Immature natural killer cell (primary cell): ENCODE measurements at places on chromosomes 6 and 20.

GRCh38 chr6:15912505-15913400 lies 216.1 kb upstream of the MYLIP start:
- H3K4me3 ChIP-seq: peak overlapping the region; percentile 12
- no peaks in the 10 kb centered on the region for H3K36me3 ChIP-seq
- no peaks in the 10 kb centered on the region for H3K27me3 ChIP-seq
- H3K27ac ChIP-seq: no peak overlapping the region

GRCh38 chr20:46021361-46022359 lies 7.4 kb upstream of the SLC12A5 start:
- H3K4me1 ChIP-seq: peaks cover 28% of the 10 kb centered on the region
- DNase-seq: peak; percentile 45
- H3K36me3 ChIP-seq: no peaks in the 10 kb centered on the region
- peak overlapping the region; percentile 79 for H3K4me3 ChIP-seq
- H3K27ac ChIP-seq: no peak overlapping the region

- no peaks in the 10 kb centered on the region for H3K27me3 ChIP-seq
- peaks cover 74% of the 10 kb centered on the region for H3K4me1 ChIP-seq
- H3K4me3 ChIP-seq: no peak overlapping the region
- H3K36me3 ChIP-seq: no peaks in the 10 kb centered on the region
Measured at GRCh38 chr20:49706630-49707091, 7.0 kb downstream of the B4GALT5 start.

DNA sequence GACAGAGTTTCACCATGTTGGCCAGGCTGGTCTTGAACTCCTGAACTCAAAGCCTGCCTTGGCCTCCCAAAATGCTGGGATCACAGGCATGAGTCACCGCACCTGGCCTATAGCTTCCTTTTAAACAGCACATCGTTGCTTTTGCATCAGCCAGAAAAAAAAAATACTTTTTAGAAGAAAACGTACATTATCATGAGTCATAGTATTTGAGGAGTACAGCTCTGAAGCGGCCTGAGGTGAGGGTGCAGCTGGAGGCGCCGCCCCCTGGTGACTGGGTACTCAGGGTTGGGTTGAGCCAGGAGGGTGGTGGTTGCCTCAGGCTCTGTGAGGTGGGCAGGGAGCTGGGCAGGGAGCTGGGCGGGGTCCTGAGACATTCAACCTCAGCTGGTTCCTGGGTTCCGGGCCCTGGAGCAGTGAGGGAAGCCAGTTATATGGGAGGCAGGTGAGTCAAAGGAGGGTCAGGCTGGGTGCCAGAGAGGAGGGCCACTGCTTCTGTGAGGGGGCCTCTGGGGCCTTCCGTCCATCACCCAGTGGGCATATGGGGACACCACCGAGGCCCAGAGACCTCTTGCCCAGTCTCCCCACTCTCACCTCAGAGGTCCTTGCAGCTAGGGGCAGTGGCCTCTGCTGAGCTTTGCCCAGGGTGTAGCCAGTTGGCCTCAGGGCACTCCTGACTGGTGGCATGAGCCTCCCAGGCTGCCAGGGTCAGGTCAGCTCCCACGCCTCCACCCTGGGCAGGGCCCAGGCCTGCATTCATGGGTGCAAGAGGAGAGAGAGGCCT lies 11.7 kb upstream of the ID1 start:
- H3K27me3 ChIP-seq: peaks cover 6% of the 10 kb centered on the region
- H3K4me3 ChIP-seq: no peak overlapping the region
- peaks cover 9% of the 10 kb centered on the region for H3K4me1 ChIP-seq
- no peaks in the 10 kb centered on the region for H3K36me3 ChIP-seq
- DNase-seq: no peak
- H3K27ac ChIP-seq: no peak overlapping the region

- peak overlapping the region; percentile 79 for H3K4me3 ChIP-seq
- peaks cover under 1% of the 10 kb centered on the region for H3K36me3 ChIP-seq
- H3K27me3 ChIP-seq: no peaks in the 10 kb centered on the region
- H3K4me1 ChIP-seq: peaks cover 60% of the 10 kb centered on the region
Measured at GRCh38 chr20:3932277-3932676, 43.1 kb downstream of the PANK2 start.

DNA sequence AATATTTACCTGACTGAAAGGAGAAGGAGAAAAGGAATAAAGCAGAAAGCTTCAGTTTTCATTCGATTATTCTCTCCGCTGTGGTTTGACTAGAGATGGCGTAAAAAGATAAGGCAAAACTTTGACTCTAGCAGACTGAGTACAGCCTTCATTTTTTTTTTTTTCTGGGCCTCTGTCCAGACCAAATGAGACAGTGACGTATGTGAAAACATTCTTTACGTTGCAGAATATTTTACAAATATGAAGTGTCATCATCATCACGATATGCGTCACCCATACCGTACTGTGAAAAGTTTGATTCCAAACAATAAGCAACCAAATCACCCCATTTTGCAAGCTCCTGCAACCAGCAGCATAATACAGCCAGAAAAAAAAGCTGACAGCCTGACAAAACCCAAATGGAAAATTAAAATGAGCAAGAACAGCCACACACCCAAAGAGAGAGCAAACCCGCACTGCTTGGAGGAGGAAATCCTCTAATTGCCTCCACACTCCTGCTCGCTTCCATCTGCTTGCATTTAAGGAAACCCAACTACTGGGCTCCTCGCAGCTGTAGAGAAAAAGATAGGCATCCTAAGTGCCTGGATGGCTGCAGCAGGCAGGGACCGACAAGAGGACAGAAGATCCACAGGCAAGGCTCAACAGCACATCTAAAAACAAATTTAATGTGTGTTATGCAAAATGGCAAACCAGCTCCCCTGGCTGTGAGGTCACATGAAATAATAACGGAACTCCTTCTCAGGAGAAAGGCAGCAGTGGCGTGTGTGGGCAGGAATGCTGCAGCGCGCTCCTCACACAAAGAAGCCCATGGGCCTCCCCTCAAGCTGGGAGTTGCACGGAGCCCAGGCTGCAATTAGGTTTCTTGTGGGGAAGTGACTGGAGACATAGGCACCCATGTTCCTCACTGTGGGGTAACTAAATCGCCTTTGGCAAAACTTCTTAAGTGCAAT lies 113.1 kb downstream of the FYN start:
- H3K36me3 ChIP-seq: peaks cover 9% of the 10 kb centered on the region
- peak; percentile 93 for DNase-seq
- peak overlapping the region; percentile 91 for H3K4me3 ChIP-seq

- H3K36me3 ChIP-seq: no peaks in the 10 kb centered on the region
- no peak overlapping the region for H3K27ac ChIP-seq
- no peaks in the 10 kb centered on the region for H3K27me3 ChIP-seq
- no peak overlapping the region for H3K4me3 ChIP-seq
- H3K4me1 ChIP-seq: no peaks in the 10 kb centered on the region
Measured at GRCh38 chr6:48919555-48919954, 543.5 kb downstream of the MMUT start.

DNA sequence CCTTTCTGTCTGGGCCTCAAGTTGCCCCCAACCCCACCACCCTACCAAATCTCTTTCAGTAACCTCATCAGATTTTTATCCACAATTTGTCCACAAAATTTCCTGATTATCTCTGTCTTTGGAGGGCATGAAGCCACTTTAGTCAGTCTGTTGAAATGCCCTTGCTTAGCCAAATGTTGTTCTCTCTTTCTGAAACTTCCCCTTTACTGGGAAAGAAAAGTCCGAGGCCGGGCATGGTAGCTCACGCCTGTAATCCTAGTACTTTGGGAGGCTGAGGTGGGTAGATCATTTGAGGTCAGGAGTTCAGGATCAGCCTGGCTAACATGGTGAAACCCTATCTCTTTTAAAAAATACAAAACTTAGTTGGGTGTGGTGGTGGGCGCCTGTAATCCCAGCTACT lies 33.8 kb downstream of the TOMM6 start:
- H3K36me3 ChIP-seq: no peaks in the 10 kb centered on the region
- H3K27me3 ChIP-seq: no peaks in the 10 kb centered on the region
- no peak for DNase-seq

DNA sequence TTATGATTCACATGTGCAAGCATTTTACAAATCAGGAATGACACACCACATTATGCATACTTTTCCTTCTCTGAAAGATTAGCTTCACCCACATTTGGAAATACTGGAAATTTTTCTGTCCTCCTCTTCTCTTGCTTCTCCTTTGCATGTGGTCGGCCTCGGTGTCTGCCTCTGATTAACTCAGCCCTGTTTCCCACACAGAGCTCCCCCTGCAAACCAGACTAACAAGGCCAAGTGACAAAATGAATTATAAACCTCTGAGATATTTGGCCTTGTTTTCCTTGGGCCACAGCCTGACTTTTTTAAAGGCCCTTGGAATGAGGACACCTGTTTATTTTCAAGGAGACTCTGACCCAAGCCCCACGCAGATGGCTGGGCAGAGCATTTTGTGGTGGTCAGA lies 9.0 kb upstream of the CCN6 start:
- H3K4me3 ChIP-seq: no peak overlapping the region
- no peak for DNase-seq
- no peak overlapping the region for H3K27ac ChIP-seq
- H3K4me1 ChIP-seq: peaks cover 11% of the 10 kb centered on the region
- no peaks in the 10 kb centered on the region for H3K36me3 ChIP-seq

GRCh38 chr20:47296950-47297349 lies 59.5 kb downstream of the ZMYND8 start:
- peaks cover 10% of the 10 kb centered on the region for H3K4me1 ChIP-seq
- peaks cover 30% of the 10 kb centered on the region for H3K36me3 ChIP-seq
- H3K4me3 ChIP-seq: no peak overlapping the region

DNA sequence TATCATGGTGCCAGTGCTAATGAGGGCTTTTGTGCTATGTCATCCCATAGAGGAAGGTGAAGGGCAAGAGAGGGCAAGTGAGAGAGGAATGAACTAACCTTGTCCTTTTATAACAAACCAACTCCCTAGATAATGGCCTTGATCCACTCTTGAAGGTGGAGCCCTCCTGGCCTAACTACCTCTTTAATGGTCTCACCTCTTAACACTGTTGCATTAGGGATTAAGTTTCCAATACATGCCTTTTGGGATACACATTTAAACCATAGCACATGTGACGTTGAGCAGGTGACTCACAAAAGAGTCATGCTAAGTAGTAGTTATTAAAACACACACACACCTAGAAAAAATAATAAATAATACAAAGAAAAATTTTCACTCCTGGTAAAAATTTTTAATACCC lies 36.9 kb downstream of the CCN2 start:
- H3K36me3 ChIP-seq: no peaks in the 10 kb centered on the region
- no peak for DNase-seq
- H3K4me1 ChIP-seq: peaks cover 16% of the 10 kb centered on the region
- H3K27me3 ChIP-seq: peaks cover 19% of the 10 kb centered on the region
- no peak overlapping the region for H3K4me3 ChIP-seq
- no peak overlapping the region for H3K27ac ChIP-seq

DNA sequence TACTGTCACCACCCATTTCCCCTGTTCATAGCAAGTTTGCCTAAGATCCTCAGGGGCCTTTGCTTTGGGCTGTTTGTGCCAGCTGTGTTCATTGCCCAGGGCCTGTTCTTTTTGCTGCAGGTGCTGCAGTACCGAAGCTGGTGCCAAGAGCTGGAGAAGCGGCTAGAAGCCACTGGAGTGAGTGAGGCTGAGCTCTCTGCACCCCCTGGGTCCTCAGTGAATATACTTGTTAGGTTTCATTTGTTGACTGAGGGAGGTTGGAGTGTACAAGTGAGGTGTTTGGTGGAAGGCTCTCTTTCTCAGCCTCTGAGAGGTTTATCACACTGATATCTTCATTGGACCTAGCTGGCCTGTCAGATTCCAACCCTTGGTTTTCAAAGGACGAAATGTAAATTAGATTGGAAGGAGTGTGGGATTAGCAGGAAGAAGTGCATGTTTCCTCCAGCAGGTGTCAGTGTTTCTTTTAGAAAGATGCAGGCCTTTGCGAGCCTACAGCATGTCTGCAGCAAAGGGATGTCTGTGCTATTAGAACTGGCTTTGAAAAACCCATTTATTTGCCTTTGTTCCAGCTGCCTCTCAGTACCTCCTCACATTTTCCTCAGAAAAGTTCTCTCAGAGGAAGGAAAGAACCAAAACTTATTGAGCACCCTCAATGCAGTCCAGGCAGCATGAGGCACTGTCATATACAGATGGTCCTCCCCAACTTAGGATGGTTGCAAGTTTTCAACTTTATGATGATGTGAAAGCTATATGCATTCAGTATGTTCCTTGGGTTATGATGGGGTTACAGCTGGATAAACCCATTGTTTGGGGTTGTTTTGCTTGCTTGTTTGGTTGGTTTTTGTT lies 8.3 kb downstream of the CEP250 start:
- H3K4me1 ChIP-seq: peaks cover 6% of the 10 kb centered on the region
- no peak overlapping the region for H3K4me3 ChIP-seq
- DNase-seq: peak; percentile 70
- H3K36me3 ChIP-seq: no peaks in the 10 kb centered on the region
- H3K27me3 ChIP-seq: no peaks in the 10 kb centered on the region

- DNase-seq: peak; percentile 55
- H3K27me3 ChIP-seq: peaks cover 2% of the 10 kb centered on the region
- H3K4me3 ChIP-seq: peak overlapping the region; percentile 53
Measured at GRCh38 chr6:125918681-125919566, 37.6 kb upstream of the HINT3 start.

GRCh38 chr6:4316867-4317400 lies 181.6 kb upstream of the ECI2 start:
- H3K27ac ChIP-seq: no peak overlapping the region
- no peaks in the 10 kb centered on the region for H3K27me3 ChIP-seq
- DNase-seq: no peak
- H3K36me3 ChIP-seq: no peaks in the 10 kb centered on the region
- no peak overlapping the region for H3K4me3 ChIP-seq

GRCh38 chr20:53608456-53609452 lies 15.1 kb upstream of the ZNF217 start:
- H3K27me3 ChIP-seq: no peaks in the 10 kb centered on the region
- peaks cover 12% of the 10 kb centered on the region for H3K36me3 ChIP-seq
- peak overlapping the region; percentile 95 for H3K27ac ChIP-seq
- peak overlapping the region; percentile 83 for H3K4me3 ChIP-seq
- H3K4me1 ChIP-seq: peaks cover 28% of the 10 kb centered on the region

DNA sequence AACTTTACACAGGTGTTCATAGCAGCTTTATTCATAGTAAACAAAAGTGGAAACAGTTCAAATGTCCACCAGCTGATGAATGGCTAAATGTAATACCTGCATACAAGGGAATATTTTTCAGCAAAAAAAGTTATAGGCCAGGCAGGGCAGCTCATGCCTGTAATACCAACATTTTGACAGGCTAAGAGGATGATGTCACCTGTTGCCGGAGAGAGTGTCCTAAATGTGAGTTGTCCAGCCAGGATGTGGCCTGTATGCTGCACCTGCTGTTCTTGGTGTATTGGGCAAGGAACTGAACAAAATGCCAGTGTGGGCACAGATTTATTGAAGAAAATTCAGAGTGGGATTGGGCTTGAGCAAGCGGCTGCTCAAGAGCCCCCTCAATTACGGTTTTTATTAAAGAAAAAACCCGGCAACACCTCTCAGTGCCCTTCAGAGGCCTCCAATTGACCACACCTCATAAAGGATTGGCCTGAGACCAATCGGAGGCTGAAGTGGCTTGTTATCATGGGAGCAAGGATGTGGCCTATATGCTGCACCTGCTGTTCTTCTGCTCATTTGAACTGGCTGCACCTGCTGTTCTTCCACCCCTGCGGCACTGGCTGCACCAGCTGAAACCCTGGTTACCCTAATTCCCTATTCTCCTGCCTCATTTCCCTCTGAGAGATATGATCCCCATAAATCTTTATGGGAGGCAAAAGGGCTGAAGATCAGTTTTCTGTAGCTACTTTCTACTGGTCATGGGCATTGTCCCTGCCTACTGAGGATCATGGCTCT lies 164.3 kb upstream of the PROKR2 start:
- no peaks in the 10 kb centered on the region for H3K36me3 ChIP-seq
- no peak overlapping the region for H3K4me3 ChIP-seq
- no peak overlapping the region for H3K27ac ChIP-seq
